ENCODE measurements at places on chromosomes 7 and 10.

DNA sequence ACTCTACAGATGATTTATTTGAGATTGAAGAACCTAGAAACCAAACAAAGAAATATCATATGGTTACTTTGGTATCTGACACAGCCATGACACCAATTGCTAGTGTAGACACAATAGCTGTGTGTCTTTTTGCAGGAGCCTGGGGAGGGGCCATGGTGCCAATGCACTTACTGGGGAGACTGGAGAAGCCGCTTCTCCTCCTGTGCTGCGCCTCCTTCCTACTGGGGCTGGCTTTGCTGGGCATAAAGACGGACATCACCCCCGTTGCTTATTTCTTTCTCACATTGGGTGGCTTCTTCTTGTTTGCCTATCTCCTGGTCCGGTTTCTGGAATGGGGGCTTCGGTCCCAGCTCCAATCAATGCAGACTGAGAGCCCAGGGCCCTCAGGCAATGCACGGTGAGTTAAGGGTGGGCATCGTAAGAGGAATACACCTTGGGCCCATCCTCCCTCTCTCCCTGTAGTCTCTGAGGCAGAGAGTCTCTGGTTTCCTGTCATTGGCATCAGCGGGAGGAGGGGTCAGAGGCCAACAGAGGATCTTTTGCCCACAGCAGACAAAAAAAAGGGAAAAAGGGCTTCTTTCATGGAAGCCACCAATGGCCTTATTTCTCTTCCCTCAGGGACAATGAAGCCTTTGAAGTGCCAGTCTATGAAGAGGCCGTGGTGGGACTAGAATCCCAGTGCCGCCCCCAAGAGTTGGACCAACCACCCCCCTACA lies 1.2 kb downstream of the TMEM139 start:
- DNase-seq: no peak

DNA sequence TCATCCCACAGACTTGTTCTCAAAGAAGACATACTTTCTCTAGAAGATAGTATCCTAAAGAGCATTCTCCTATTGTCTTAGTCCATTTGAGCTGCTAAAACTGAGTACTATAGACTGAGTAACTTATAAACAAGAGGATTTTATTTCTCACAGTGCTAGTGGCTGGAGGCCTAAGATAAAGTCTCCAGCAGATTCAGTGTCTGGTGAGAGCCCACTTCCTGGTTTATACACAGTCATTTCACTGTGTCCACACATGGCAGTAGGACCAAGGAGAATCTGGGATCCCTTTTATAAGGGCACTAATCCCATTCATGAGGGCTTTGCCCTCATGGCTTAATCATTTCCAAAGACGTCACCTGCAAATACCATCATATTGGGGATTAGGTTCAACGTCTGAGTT lies 68.7 kb downstream of the LRRC17 start:
- DNase-seq: no peak

DNA sequence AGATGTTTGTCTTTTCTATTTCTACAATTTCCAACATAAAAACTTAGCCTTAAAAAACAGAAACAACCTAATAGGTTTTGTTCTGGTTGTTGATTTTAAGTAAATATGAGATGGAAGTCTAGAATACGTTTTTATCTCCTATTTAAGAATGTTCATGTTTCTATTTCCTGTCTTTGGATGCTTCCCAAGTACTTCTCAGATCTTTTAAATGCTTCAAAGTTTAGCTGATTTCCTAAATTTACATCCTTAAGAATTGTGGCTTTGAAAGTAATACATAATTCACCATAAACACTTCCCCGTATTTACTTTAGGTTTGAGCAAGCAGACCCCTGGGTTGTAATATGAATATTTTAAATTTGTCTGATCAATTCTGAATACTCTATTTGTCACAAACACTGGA lies 70.5 kb downstream of the RAPGEF5 start:
- DNase-seq: no peak

DNA sequence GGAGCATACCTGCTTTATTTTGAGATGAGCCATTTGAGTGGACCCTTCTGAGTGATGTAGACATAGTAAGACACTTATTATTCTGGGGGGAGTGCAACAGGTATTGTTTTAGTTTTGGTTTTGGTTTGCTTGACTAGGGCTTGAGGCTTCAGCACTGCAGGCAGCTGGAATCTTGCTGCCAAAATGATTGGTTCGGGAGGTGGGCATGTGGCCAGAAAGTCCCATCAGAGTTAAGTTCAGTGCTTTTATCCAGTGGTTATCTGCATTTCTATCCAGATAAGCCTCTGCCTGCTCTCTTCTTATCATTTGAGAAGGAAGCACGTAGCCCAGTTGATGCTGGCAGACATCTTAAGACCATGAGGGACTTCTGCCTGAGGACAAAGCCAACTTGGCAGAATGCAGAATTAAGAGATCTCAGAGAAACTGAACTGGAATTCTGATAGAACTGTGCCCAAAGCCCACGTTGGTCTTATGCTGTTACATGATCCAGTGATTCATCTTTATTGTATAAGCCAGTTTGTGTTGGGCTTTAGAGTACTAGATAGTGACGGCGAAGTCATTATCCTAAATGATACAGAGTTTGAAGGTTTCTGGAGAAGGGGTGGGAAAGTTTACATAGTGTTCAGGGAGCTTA lies 9.6 kb upstream of the JAZF1 start:
- no peak for DNase-seq

- DNase-seq: no peak
Measured at GRCh38 chr7:1719913-1720312, 49.8 kb downstream of the ELFN1 start.

- no peak for DNase-seq
Measured at GRCh38 chr10:132447446-132448247, 50.6 kb downstream of the PWWP2B start.

DNA sequence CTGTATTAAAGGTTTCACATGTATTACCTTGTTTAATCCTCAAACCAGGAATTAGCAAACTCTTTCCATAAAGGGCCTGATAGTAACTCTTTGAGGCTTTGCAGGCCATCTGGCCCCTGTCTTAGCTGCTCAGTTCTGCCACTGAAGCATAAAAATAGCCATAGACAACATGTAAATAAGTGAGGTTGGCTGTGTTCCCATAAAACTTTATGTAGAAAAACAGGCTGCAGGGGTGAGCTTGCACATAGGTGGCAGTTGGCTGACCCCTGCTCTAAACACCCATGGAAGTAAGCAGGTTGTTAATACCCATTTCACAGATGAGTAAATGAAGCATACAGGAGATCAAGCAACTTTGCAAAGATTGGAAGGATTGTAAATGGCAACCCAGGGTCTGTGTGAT lies 1279.2 kb upstream of the AUTS2 start:
- no peak for DNase-seq

- no peak for DNase-seq
Measured at GRCh38 chr7:150322833-150323681, at the start of the genes ACTR3C and LRRC61. TSS of gene ACTR3C (minus strand) at chr7:150323545. CDS start at chr7:150295296, 28,249 bp downstream. TSS of gene LRRC61 (plus strand) at chr7:150323355. CDS start at chr7:150336862, 13,507 bp downstream.
